Stimulated activated CD4-positive, alpha-beta T cell treated with anti-CD3 and anti-CD28 coated beads, Interleukin-2, amount 100 ng/mL, for 24 hours (primary cell): ENCODE measurements at places on chromosomes 7 and 10.

- DNase-seq = no peak
Measured at GRCh38 chr7:98727146-98727709, 110.1 kb downstream of the NPTX2 start.

GRCh38 chr10:14259696-14260566 lies 70.8 kb downstream of the FRMD4A start:
- no peak for DNase-seq

DNA sequence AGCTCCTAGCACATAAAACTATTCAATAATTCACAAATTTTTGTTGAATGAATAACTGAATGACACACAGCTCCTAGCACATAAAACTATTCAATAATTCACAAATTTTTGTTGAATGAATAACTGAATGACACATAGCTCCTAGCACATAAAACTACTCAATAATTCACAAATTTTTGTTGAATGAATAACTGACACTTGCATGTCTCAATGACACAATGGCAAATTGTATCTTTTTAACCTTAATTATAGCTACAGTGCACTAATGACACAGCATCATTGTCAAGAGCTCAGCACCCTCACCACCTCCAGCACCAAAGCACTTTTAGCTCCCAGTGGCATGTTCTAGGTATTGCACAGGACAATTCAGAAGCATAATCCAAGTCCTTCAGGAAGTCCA lies 131.6 kb downstream of the PDE1C start:
- no peak for DNase-seq

- no peak for DNase-seq
Measured at GRCh38 chr10:73941300-73941699, 30.4 kb downstream of the PLAU start.

DNA sequence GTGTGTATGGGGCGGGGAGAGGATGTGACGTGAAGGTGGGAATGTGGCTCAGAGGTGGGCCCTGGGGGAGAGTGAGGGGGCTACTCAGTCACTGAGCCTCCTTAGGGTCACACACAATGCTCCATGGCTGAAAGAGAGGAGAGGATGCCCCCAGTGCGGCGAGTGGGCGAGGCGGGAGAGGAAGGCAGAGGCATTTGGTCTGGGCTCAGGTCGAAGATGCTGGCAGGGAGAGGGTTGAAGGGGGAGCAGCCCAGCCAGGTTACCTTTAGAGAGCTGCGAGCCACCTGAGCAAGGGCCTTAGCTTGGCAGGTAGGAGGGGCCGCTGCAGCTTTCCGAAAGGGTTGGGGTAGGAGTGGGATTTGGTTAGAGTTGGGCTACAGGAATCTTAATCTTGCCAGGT lies 4.7 kb upstream of the LOXL4 start:
- no peak for DNase-seq
